ENCODE measurements at places on chromosomes 6 and 20.

DNA sequence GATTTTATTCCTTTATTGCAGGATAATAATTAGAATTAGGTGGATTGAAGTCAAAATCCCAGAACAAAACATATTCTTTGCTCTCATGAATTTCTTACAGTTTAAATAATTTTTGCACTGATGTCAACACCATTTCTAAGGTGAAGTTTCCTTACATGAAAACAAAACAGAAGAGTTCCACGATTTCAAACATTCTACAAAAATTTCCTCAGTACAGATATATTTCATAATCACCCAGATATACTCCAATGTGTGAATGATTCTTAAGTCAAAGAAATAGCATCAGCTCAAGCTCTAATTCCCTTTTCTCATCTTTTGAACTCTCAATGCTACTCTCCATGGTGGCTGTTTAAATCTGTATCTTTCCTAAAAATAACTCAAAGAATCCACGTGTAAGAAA, 39.5 kb upstream of the THBS2 start:
- no peak for DNase-seq

GRCh38 chr6:109194880-109195279, 99.6 kb downstream of the CEP57L1 start:
- DNase-seq: no peak

DNA sequence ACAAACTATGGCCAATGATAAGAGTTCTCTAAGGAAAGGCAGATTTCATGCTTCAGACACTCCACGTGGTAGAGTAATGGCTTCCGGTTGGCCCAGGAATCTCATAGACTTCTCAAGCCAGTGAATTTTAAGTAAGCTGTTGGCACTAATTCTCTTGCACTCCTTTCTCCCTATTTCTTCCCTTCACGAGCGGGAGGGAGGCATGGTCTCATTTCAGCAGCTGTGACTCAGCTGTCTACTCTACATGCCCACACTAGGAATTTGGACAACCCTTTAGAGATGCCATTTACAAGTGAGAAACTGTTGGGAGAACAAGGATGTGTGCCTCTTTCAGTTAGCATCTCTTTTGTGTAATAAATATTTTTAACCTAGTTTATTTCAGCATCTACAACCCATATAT, 107.7 kb downstream of the PTPRK start:
- DNase-seq: no peak

DNA sequence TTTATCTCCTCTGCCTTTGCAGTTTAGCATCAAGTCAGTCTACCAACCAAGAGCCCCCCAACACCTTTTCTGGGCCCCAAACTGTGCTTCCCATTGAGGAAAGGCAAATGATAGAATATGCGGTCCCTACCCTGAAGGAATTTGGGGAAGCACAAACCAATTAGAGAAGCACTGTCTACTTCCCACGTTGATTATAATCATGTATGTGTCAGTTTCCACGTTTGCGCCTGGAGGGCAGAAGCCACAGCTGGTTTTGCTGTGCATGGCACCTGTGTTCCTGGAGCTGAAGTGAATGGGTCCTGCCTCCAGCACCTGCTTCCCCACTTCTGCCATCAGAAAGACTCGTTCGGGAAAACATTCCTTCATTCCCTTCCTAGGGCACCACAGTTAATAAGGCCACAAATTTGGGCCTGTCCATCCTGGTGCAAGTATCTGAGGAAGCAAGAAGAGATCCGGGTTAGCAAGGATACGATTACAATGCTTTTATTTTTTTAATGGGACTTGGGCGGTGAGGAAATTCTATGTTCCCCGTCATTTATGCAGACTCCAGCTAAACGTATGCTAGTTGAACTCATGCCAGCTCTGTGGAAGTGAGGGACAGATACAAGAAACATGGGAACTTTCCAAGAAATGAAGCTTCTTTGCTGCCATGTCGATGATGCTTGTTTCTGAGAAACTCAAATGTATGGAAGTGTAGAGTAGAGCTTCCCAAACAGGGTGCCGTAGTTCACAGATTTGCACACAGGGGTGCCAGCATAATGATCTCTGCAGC, 333.5 kb downstream of the NRN1 start:
- no peak for DNase-seq

DNA sequence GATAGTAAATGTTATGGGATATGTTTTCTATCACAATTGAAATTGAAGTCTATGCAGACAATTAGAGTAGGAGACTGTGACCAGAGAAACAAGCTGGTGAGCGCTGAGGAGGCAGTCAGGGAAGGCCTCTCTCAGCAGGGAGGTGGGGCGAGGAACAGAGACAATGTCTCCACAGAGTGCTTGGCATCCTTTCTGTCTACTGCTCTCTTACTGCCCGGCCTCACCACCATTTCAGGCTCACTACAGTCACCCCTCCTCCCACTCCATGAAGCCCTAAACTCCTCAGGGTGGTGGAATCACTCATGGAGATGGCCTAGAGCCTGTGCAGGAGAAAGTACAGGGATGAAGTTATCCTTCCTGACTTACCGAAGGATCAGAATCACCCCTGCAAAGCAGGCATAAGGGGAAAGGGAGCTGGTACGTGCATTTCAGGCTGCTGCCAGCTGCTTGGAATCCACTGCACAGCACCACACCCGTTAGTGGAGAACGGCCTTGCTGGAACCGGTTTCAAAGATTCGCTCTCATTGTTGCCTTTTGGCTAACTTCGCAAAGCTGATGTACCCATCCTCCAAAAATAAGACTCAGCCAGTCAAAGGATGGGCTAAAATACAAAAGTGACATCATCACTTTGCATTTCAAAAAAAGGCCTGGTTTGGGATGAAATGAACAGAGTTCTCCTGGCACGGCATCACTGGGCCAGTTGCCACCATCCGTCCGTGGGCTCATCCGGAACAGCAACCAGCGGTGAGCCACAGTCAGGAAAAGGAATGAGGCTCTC, 67.3 kb downstream of the SLC22A23 start:
- no peak for DNase-seq

- DNase-seq: no peak
These were observed 57.0 kb upstream of the XRN2 start for GRCh38 chr20:21246161-21246560.

DNA sequence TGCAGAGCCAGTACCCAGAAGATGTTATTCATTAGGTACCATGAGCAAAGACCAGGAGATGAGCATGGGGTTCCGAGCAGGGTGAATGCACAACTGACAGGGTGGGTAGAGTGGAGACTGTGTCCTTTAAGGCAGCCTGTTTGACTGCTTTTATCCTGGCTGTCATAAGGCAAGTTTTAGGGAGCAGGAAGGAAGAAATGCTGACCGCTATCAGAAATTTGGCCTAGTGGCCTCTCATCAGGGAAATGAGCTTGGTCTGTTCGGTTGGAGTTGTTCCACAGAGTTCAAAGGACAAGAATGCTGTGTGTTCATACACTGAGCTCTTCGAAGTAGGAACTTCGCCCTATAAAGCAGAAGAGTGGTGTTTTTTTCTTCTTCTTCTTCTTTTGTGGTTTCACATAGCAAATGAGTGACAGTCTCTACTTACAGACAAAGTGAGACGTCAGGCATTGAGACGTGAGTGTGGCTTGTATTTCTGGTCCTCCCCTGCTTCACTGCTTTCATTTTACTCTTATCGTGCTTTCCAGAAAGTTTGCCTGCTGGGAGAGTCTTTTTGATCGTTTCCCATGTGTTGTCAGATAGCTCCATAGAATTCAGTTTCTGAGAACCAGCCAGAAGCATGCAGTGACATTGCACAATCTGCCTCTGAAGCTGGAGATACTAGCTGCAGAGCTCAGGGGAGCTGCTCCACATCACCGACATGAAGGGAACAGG, at the start of gene CASS4:
Gene CASS4, plus strand, starts transcription at position 502 of the 714 bp plus-strand sequence. Its CDS starts 199 bp downstream, at position 701.
- peak; percentile 42 for DNase-seq

GRCh38 chr6:42702200-42702599, 20.2 kb downstream of the PRPH2 start:
- DNase-seq: no peak

DNA sequence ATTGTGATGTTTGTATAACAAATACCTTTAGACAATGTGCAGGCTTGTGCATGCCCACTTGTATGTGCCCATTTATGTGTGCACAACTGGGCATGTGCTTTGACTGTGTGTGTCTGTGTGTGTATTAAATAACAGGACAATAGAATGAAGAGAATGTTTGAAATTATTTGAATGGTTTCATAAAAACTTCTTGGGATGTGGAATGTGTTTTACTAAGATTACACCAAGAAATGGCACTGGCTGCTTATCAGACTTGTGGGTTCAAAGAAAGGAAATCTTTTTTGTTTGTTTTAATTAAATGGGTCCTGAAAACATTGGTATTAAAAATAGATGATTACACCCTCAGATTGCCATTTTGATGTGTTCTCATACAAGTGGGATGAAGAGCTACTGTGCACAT, 191.6 kb upstream of the CCN2 start:
- no peak for DNase-seq

- no peak for DNase-seq
These were observed 63.2 kb downstream of the TRIM27 start for GRCh38 chr6:28860581-28860980.

GRCh38 chr20:50252701-50253100, 62.1 kb downstream of the CEBPB start:
- DNase-seq: no peak

GRCh38 chr6:36128073-36128472, 2.2 kb upstream of the MAPK13 start:
- DNase-seq: no peak

GRCh38 chr6:30160785-30161531, at the start of gene TRIM10:
TRIM10 (minus strand) TSS chr6:30161211; CDS start chr6:30160858, 353 bp downstream.
- no peak for DNase-seq

GRCh38 chr20:57957411-57958049, 247.7 kb upstream of the PMEPA1 start:
- peak; percentile 30 for DNase-seq

GRCh38 chr6:141426400-141426980, 706.2 kb upstream of the GJE1 start:
- no peak for DNase-seq

- no peak for DNase-seq
These were observed 69.3 kb downstream of the ALDH8A1 start for GRCh38 chr6:134880487-134881190.

DNA sequence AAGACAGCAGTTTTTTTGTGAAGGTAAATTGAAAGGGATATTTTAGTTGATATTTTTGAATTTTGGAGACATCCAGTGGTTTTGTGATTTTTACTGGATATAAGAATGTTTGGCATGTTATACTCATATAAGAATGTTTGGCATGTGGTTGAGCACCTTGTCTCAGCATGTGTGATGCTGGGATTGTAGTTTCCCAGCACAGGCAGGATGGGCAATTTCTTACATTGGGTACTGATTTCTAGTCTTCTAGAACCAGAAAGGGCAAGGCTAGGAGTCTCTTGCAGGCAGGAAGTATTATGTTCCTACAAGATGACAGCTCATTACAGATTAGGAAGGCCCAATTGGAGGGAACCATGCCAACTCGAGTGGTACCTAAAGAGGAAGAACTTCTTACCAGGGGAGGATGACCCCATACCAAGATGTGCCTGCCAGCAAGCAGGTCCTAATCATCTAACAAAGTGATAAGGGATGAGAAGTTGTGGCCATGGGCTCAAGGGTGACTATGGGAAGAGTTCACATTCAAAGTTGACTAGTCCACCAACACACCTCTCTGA, 377.8 kb downstream of the UTRN start:
- DNase-seq: no peak

GRCh38 chr6:151440498-151440897, 11.4 kb downstream of the RMND1 start:
- DNase-seq: no peak

GRCh38 chr6:140462453-140463311, 1088.2 kb upstream of the CITED2 start:
- DNase-seq: peak; percentile 62

- DNase-seq: no peak
These were observed at the start of gene CD83 for GRCh38 chr6:14117158-14118090. CD83 (plus strand) TSS chr6:14117772; CDS start chr6:14117812, 40 bp downstream.

GRCh38 chr6:1309366-1309765, 2.5 kb upstream of the FOXQ1 start:
- no peak for DNase-seq

GRCh38 chr20:63737945-63738686, 1.5 kb upstream of the SLC2A4RG start:
- DNase-seq: no peak

GRCh38 chr6:160837146-160837545, 135.1 kb downstream of the PLG start:
- DNase-seq: no peak

DNA sequence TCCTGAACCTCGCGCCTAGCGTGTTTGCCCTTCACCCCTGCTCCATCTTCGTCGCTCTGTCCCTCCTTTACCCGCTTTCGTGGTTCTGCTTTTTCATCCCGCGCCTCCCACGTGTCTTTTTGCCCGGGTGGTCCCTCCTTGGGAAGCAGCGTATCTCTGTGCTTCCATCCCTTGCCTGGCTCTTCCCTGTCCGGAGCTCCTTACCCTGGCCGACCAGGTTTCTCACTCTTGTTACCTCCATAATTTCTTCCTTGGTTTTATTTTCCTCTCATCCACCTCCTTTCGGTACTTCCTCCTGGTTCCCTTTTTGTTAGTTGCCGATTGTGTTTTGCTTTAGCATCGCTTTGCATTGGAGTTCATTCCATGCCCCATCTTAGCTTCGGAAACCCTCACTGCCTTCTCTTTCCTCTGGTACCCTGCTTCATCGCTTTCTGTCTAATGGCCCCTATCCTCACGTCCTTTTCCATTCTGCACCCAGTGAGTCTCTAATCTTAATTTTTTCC, 735 bp downstream of the FAM135A start:
- peak; percentile 29 for DNase-seq

- no peak for DNase-seq
These were observed 74.5 kb downstream of the ALDH8A1 start for GRCh38 chr6:134875367-134875766.
